Occipital lobe (tissue), 3 donors: ENCODE measurements at places on chromosomes 6 and 20.

DNA sequence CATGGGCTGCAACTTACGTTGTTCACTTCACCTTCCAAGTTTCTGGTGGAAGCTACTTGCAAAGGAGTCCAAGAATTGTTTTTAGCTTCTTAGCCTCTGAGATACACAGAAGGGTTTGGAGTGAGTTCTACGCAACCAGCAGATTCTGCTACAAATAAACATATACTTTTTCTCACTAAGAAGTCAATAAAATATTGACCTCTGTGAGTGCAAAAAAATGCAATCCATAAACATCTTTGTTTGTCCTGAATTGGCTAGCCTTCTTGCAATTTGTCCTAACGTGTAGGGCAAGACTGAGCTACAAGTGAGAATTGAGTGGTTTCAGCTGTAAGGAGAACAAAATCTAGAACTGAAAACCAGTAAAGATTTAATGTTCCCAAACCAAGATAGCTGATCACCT lies 26.2 kb upstream of the E2F3 start:
- DNase-seq, result no peak

GRCh38 chr20:49479785-49480184 lies 2.7 kb downstream of the KCNB1 start:
- DNase-seq, result no peak

DNA sequence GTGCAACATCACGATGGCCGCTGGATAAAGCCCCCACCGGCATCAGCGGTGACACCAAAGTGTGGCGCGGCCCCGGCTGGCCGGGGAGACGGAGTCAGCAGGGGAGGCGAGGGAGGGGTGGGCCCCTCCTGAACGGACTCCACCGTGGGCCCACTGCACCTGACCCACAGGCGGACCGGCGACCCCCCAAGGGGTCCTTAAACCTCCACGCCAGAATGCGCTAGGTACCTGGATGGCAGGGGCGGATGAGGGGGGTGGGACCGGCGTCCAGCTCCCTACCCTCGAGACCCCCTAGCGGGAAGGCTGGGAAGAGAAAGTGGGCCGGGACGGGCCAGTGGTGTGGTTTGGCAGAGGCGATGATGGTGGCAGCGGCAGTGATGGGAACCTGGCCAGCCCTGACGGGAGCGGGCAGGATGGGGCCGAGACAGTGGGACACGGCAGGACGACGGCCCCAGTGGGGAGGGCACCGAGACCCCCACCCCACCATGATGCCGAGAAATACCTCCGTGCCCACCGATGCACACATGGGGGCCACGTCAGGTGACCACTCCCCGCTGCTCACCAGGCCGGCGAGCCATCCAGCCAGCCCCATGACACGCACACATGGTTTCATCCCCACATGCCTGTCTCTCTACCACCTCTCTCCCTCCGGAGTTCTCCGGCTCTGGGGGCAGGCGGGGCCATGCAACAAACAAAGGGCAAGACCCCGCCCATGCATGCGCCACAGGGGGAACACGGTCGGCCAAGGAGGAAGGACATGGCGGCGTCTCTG lies 771.9 kb upstream of the DEFB115 start:
- no peak for DNase-seq

GRCh38 chr6:12339022-12339421 lies 48.9 kb downstream of the EDN1 start:
- DNase-seq, result no peak

- no peak for DNase-seq
These were observed 195.4 kb downstream of the TBX18 start for GRCh38 chr6:84568971-84569370.

- DNase-seq, result peak; percentile 71
These were observed 96.5 kb downstream of the HFE start for GRCh38 chr6:26183581-26184366.

DNA sequence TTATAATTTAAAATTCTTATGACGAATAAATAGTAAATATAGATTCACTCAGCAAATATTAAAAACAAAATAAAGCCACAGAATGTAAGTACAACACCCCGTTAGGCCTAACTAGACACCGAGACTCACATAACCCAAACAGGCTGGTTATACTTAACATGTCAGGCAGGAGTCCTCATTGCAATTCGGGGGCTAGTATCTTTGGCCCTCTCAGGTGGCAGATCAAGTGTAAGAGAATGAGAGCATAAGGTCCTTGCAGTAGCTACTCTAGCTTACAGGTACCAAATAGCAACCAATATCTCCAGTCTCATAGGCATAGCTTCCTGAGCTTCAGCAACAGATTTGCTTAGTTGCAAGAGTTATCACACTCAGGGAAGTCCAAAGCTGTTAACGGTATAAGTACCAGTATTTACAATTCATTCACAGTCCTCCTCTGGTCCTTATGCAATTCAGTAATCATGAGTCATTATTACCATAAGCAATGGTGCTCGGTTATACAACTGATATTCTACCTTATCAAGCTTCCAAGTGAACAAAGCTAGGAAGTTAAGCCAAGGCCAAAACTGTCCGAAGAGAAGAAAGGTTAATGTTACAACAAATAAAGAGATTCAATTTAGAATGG lies 20.1 kb downstream of the REV3L start:
- DNase-seq, result no peak

DNA sequence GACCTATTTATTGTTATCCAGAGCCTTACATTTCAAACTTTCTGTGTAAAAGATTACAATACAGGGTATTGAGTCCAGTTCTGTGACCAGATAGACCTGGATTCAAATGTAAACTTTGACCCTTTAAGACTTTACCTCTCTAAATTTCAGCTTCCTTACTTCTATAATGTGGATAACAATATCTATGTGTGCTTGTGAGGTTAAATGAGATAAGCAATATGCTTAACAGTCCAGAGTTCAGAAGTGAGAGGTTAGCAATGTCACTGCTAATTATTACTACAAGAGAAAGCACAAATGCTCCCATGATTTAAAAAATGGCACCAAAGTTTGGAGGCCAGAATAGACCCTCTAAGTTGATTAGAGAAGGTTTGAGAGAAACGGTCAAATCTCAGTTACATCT lies 27.5 kb downstream of the EPB41L2 start:
- DNase-seq, result no peak

DNA sequence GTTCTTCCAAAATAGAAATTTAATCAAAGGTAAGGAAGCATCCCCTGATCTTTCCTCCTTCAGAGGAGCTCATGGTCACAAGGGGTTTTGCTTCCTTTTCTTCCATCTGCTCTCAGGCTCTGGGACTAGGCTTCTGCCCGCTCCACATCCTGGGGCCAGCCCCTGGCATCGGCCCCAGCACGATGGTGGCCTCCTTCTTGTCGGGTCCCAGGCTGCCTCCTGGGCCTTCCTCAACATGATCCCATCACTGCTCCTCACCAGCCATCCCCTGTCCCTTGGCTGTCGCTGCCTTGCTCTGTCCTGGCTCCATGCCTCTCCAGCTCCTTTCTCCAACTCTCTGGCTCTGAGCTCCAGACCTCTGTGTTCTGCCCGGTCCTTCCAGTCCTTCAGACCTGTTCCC lies 4.1 kb downstream of the PHACTR3 start:
- no peak for DNase-seq

GRCh38 chr6:119060255-119060907 lies 18.1 kb downstream of the FAM184A start:
- no peak for DNase-seq

DNA sequence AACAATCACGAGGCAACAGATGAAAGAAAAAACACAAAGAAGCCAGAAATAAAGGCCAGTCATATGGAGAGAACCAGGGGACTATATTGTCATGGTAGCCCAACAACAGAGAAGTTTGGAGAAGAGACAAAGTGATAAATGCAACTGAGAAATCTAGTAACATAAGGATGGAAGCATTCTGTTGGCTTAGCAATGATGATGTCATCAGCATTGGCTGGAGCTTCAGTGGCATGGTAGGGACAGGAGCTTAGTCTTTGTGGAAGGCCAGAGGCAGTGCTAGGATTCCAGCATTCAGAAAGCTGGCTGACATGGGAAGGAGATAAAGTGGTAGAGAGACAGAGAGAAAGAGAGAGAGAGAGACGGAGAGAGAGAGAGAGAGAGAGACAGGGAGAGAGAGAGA lies 276.4 kb downstream of the TRDN start:
- no peak for DNase-seq

- DNase-seq, result peak; percentile 33
These were observed 78.4 kb upstream of the TBC1D7 start for GRCh38 chr6:13406781-13407180.

DNA sequence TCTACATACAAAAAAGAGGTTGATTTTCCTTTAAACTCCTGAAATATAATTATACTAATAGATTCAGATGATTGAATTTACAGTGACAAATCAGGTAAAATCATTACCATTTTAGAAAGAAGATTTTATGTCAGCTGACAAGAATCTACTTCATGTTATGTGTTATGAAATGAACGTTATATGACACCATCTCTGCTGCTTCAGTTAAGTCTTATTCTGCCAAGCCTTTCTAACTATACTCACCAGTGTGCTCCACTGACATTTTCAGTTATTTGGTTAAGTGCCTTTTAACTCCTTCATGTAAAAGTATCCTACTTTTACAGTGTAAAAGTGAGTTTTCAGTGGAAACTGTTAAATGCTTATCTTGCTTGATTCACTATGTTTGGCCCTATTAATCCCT lies 80.4 kb downstream of the RWDD2A start:
- no peak for DNase-seq

DNA sequence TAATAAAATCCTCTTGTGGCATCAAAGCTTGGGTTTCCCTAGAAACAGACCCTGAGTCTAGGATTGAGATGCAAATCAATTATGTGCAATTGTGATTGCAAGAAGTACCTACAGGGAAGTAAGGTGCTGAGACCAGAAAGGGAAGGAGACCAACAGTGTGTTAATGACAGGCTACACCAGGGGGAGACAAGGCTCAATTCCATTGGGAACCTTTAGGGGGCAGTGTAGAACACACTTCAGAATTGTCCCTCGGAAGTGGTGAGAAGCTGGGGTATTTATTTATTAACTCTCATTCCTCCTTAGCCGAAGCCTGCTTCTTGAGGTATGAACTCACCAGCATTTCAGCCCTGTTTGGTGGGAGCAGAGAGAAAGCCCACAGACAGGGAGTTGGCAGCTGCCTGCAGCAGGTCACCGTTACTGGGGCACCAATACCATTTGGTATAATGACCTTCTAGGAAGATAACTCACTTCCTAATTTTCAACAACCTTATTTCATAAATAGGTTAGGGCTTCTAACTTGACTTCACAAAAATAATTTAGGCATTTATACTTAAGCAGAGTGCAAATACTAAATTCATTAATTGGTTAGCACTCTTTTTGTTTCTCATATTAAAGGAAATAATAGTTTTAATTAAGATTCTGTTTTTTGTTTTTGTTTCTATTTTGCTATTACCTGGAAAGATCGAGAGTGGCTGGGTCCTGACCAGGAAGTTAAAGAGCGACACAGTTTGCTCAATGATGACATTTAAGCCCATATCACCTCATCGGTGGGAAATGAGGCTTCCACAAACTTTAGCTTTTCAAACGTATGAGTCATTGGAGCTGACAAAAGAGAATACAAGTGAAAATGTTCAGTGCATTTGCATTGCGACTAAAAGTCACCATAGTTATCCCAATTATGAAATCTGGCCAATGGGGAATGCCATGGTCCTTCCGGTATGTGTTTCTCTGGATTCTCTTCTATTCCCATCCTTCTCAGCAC lies 94.8 kb downstream of the BTBD3 start:
- no peak for DNase-seq

- no peak for DNase-seq
These were observed 53.7 kb downstream of the UST start for GRCh38 chr6:148800536-148800935.

- DNase-seq, result no peak
These were observed 9.3 kb upstream of the LAMA5 start for GRCh38 chr20:62376112-62377063.

GRCh38 chr6:45558858-45559257 lies 181.1 kb upstream of the SUPT3H start:
- no peak for DNase-seq

DNA sequence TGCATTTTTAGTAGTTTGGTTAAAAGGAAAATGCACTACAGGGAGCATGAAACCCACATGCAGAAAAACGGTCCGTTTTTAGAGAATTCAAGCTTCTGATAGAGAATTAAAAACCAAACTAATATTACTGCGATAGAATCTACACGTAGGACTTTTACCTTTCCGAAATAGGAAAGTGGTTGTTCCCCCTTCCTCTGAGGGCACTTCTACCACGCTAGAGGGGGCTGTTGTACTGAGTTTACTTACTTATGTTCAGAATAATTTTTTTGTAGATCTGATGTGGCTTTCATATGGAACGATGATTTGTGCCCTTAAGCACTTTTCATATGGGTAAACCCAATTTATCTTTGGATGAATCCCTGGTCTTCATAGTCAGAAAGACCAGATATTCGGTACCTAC lies 264.3 kb upstream of the PLN start:
- no peak for DNase-seq

GRCh38 chr6:22049002-22049401 lies 247.8 kb downstream of the PRL start:
- DNase-seq, result no peak

- DNase-seq, result no peak
These were observed 56.8 kb downstream of the MYH7B start for GRCh38 chr20:35012227-35013069.

- no peak for DNase-seq
These were observed 363.5 kb downstream of the BCKDHB start for GRCh38 chr6:80469977-80470376.

DNA sequence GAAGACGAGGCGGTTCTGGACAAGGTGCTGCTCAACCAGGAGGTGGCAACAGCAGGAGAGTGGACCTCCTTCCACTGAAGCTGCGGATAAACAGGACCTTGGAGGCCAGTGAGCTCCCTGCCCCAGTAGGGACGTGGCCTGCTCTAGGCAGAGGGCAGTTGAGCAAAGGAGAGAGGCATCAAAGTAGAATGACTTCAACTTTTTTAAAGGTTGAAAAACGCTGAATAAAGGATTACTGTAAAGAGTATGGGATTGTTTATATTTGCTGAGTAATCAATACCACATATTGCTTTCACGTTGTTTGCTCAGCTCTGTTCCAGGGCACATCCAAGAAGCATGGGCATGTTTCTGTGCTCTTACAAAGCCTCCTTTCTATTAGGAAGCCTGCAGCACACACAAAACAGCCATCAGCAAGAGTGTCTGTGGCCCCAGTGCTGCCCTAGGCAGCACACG lies 48.1 kb downstream of the ERMARD start:
- no peak for DNase-seq

DNA sequence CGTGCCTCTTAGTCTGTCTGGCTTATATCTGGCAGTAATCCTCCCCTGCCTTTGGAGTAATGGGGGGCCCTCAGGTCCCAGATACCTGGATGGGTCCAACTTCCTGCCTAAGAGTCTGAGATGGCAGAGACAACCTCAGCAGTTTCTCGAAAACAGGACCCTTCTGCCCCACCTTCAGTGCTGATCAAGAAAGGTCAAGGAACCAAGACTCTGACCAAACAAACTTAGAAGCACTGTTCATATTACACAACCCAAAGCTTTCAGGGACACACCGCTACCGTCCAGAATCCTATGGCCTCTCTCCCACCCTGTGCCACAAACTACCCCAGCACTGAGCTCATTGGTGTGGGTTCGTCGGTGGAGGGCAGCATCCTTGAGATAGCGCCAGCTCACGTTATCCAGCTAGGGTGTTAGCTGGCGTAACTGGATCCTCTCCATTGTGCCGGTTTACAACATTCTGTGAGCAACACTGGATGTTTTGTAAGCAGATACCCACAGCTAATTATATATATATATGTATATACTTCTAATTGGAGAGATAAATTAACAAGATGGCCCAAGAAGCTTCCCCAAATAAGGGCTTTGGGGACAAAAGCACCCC lies 7.6 kb upstream of the TMC2 start:
- no peak for DNase-seq
